Stimulated activated CD8-positive, alpha-beta memory T cell treated with anti-CD3 and anti-CD28 coated beads, Interleukin-4, amount 100 ng/mL, for 48 hours (primary cell): ENCODE measurements at places on chromosomes 5 and 9.
A peak's percentile ranks its signal among the peaks of the same experiment; 100 is the strongest.

- no peak for DNase-seq
Observed at GRCh38 chr9:27377811-27378456, 81.0 kb upstream of the EQTN start.

DNA sequence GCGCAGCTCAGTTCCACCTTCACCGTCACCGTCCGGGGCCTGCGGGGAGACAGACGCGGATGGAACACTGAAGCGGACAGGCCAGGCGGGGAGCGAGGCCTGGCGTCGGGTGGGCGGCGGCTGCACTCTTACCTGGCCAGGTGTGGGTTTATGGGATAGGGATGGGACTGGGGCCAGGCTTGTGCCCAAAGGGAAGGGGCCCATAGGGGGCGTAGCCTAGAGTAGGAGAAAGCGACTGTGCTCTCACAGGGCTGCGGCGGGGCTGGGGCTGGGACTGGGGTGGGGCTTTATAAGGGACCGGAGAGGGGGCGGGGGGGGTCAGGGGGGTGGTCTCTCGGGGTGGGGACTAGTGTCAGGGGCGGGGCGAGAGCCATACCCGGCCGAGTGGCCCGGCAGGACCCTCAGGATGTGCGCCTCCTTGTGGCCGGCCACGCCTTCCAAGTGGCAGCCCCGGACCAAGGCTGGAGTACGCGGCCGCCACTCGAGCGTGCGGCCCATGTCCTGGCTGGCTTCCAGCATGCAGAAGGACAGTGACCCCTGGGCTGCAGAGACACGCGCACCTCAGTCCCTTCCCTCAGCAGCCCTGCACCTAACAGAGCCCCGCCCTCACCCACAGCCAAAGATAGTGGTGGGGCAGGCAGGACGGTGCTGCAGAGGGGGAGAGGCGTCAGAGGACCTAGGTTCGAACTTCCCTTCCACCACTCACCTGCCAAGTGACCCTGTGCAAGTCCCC, 22.8 kb downstream of the FPGS start:
- peak; percentile 44 for DNase-seq

DNA sequence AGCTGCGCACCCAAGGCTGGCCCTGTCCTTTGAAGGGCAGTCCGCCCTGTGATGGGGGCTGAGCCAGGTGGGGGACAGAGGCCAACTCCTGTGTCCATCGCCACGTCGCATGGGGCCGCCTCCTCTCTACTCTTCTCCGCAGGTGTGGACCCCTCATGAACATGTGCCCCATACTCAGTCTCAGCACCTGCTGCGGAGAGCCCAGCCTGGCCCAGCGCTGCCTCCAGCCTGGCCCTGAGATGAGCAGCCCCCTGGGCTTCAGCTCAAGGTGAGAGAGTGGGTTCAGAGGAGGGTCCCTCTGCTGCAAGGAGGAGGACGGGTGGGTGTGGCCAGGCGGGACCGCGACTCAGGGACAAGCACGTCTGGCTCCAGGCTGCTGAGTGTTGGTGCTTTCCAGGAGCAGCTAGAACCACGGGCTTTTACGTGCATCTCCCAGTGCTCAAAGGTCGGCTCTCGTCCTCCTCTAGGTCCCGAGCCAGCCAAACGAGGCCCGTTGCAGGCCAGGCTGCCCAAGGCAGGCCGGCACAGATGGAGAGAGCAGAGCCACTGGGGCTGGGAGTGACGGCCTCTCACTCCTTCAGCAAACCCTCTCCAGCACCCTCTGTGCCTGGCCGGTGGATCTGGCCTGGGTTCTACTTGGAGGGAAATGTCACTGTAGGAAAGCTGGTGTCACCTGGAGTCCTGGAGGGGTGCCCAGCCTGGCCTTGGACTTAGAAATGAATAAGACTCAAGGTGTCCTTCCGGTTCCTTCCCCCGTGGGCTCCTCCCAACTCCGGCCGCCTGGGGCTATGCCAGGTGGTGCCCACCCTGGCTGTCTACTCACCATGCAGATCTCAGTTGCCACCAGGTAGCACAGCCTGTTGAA, 48.9 kb upstream of the RNF130 start:
- no peak for DNase-seq

DNA sequence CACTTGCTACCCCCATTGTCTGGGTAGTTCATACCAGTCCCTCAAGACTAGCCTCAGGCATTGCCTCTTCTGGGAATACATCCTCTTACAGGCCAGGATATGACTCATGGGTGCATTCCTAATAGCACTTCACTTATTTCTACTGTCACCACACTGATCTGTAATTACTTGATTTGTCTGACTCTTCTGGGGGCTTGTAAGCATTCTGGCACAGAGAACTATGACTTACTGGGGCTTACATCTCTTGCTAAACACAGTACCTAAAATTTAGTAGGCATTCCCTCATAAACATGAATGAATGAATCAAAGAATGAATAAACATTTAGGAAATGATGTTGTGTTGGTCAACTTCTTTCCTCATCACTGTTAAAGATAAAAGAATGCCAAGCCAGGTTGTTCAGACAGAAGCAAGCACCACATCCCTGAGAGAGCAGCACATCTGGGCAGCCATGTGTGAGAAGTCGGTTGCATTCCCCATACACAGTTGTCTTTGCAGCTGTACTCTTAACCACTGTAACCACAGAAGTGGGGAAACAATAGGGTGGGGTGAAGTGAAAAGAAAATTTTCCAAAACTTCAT, 27.6 kb downstream of the IL7R start:
- no peak for DNase-seq

DNA sequence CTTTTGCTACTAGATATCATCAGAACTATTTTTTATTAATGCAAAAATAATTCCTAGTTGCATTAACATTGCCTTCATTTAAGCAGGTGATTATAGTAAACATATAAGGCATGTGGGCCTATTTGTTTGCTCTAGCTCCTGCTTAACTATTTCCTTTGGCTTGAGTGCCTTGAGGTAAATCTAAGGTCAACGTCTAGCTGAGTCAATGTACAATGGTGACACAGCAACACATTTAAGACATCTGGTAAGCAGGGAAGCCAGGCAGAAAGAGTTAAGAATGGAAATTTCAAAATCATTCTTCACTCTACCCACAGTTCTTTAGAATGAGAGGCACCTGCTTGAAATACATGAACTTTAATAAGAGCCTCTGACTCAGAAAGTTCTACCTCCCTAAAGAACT, 111.9 kb upstream of the FST start:
- no peak for DNase-seq

DNA sequence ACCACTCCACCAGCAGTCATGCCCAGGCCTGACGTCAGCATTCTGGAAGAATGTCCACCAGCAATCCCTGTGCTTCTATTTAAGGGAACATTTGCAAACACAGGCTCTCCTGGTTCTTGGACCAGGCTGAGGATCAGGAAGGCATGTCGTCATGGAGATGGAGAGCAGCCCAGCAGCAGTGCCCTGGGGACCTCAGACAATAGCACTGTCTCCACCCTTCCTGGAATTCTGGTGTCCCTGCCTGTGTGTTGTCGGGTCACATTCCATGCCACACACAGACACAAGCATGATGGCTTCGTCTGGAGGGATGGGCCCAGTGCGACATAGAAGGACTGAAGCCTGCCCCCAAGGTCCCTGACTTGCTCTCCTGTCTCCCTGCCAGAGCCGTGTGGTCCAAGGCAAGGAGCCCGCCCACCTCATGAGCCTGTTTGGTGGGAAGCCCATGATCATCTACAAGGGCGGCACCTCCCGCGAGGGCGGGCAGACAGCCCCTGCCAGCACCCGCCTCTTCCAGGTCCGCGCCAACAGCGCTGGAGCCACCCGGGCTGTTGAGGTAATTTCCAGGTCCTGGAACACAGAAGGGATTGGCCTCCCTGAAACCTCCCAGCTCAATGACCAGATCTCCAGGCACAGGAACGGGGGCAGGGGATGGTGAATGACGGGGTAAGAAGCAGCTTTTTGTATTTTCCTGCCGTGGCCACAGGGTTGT, 43.8 kb downstream of the STOM start:
- DNase-seq: no peak

- DNase-seq: no peak
Observed at GRCh38 chr5:2782658-2783057, 31.2 kb upstream of the IRX2 start.

DNA sequence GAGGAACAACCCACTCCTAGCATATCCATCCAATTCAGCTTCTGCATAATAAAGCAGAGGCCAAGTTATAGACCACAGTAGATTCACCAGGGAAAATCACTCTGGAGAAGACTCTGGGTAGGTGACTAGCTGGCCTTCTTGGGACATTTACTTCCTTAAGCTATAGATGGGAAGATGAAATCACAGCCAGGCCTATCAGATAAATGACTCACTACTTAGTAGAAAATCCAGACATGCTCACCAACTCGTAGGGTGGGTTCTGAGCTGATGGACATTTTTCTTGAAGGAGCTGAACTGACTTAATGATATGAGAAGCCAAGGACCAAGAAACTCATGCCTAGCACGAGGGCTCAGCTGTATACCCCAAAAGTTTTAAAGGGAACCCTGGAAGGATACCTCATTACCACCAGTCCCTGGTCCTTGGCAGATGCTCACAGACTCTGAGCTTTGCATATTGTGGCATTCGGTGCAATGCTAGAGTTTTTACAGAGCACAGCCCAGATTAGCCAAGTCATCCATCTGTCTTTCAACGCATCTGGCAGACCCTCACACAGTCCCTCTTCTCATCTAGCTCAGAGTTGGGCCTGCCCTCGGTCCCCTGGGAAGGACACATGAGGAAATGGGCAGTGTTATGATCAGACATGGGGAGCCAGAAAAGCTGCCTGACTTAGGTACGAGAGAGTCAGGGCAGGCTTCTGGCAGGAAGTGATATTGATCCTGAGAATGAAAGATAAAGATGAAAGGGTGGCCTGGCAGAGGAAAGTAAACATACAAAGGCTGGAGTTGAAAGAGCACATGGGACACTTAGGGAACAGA, 15.0 kb downstream of the ACSL6 start:
- DNase-seq: no peak

GRCh38 chr9:135500071-135500524, 384 bp upstream of the MRPS2 start:
- DNase-seq: no peak

GRCh38 chr9:110307191-110307590, 30.5 kb downstream of the TXNDC8 start:
- no peak for DNase-seq

GRCh38 chr5:34657988-34658387, 1.9 kb downstream of the RAI14 start:
- no peak for DNase-seq

- no peak for DNase-seq
Observed at GRCh38 chr9:107868186-107868585, 378.6 kb upstream of the KLF4 start.

- DNase-seq: no peak
Observed at GRCh38 chr5:73198833-73199592, 26.0 kb downstream of the TMEM174 start.

GRCh38 chr5:167539747-167540146, 751.7 kb upstream of the WWC1 start:
- DNase-seq: no peak

- DNase-seq: no peak
Observed at GRCh38 chr5:72495410-72495809, 11.8 kb downstream of the ZNF366 start.

DNA sequence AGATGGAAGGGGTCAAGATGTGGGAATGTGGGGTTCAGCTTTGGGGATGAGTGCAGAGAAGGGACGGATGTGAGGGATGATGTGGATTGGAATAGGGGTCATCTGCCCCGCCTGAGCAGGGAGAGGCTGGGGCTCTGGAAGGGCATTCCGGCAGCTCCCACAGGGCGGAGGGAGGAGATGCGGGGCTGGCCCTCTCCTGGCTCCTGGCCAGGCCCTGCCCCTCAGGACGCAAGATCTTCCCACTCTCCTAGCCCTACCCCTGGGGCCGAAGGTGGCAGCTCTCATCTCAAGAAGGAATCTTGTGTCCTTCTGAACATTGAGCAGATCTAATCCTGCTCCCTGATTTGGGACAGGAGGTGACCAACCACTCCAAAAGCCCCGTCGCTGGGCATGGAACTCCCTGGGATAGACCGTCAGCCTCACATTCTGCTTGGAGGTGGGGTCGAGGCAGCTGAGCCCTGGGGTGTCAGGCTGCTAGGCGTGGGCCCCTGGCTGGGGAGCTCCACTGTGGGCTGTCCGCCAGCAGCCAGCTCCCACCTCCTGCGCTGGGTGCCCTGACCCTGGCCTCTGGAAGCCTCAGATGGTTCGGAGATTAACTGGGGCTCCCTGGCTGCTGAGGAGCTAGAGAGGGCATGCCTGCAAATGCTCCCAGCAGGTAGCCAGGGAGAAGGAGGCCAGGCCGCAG, 125.2 kb downstream of the ZNF354C start:
- no peak for DNase-seq

DNA sequence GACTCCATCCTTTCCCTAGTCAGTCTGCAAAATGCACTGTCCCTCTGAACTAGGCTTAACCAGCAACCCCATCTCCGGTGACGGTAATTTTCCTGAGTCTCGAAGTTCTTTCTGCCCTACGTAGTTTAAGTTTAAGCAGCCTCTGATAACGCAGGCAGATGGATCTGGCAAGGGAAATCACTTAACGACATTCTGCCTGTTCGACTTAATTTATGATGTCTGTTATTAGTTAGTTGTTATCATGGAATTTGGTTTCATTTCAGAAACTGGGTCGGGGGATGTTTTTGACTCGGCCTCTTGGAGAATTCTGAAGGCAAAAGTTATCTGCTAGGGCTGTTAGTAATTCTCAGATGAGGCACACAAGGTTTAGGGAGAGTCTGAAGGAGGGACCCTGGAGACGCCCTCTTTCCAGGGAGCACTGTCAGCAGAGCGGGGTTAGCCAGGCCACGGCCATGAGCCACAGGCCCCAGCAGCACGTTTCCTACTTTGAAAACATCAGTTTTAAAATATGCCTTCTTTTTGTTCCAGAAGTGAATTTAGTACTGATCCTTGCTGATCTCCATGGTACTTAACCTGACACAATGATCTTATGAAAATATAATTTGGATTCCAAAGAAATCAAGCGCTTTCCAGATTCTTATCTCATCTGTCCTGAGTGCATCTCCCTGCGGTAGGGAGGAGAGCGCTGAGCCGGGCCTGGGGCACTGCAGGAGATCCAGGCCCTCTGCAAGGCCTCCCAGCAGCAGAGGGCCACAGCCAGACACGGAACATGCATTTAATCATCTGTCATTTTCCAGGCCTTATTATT, 171.0 kb upstream of the OTULINL start:
- DNase-seq: no peak

DNA sequence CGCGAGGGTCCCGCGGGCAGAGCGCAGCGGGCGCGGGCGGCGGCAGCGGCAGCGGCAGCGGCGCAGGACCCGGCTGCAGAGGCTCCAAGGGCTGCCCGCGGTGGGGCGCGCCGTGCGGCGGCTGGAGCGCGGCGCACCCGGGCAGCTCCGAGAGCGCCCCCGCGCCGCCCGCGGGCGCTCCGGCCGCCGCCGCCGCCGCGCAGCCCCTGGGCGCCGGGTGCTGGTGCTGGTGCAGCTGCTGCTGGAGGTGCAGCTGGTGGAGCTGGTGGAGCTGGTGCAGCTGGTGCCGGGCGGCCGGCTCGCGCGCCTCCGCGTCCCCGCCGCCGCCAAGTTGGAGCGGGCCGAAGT, 644 bp downstream of the IER5L start:
- DNase-seq: no peak
